ENCODE measurements at places on chromosomes 5 and 9. TPM values are rescaled to one million over a fixed set of nuclear protein-coding genes. Genes with fewer than 3 reads are reported as not detected.
A peak's percentile ranks its signal among the peaks of the same experiment; 100 is the strongest.

- DNase-seq = no peak
These were observed 709.2 kb upstream of the WWC1 start for GRCh38 chr5:167582283-167582682.

DNA sequence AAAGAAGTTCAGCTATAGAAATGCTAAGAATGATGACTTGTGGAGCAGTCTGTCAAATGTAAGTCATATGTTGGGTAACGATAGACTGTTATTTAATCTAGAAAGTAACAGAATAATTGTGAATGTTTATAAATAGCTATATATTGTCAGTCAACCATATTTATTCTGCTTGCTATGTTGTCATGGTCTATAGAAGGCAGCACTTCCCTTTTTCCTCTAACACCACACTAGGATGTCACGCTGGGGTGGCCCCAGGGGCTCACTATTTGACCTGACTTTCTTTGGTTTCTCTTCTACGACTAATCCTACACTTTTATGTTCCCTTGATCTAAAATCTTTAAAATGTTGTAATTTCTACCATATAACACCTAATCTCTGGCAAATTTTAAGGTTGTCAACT is 20.5 kb downstream of the ERAP2 start:
- DNase-seq = no peak

PCAT7 gene
- not detected for total RNA-seq

DNA sequence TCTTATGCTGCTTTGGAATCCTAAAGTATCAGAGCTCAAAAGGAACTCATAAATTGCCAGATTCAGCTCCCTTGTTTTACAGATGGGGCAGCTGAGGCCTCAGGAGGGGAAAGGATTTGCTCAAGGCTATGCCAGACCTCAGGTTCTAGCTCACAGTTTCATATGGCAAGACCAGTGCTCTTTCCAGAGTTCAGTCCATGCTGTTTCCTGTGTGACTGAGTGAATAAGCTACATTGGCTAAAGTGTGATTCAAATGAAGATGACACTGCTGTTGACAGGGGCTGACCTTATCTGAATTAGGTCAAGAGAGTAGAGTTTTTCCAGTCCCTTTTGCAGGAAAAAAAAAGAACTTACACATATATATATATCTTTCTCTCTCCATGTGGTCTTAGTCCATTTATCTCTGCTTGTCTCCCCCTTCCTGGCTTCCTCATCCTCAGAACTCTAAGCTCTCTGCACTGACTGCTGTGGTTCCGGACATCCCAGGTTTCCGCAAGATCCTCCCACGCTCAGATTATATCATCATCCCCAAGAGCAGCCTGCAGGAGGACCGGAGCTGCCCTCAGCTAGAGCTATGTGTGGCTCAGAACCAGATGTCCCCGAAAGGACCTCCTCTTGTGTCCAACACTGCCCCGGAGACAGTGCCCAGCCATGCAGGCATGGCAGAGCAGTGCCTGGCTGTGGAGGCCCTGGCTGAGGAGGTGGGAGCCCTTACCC is 9.3 kb downstream of the HMGXB3 start:
- DNase-seq = no peak

FAM153A gene
- 8.2 TPM for total RNA-seq

GRCh38 chr5:89580976-89581375 is 698.0 kb upstream of the MEF2C start:
- DNase-seq = no peak

DNA sequence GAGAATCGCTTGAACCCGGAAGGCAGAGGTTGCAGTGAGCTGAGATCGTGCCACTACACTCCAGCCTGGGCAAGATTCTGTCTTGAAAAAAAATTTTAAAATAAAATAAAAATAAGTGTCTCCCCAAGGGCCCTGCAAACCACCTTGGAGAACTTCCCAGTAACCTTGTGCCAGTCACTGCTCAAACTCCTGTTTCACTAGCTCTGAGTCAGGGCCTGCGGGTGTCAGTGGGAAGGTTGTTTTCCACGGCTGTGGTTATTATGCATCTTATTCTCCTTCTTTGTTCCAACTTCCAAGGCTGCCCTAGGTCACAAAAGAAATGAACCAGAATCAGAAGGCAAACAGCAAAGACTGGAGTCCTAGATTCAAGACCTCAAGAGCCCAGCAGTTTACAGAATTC is 246.7 kb downstream of the ADAMTSL1 start:
- DNase-seq = no peak

MARCOL gene
- not detected for total RNA-seq

- no peak for DNase-seq
These were observed 336.9 kb upstream of the DMAC1 start for GRCh38 chr9:8136477-8136876.

OSMR gene
- 23.6 TPM for total RNA-seq

ANKRD18B gene
- total RNA-seq = 21.3 TPM

- DNase-seq = no peak
These were observed 680 bp downstream of the GPX8 start for GRCh38 chr5:55160493-55161209.

- DNase-seq = no peak
These were observed 48.7 kb downstream of the CHD1 start for GRCh38 chr5:98880151-98880550.

DNA sequence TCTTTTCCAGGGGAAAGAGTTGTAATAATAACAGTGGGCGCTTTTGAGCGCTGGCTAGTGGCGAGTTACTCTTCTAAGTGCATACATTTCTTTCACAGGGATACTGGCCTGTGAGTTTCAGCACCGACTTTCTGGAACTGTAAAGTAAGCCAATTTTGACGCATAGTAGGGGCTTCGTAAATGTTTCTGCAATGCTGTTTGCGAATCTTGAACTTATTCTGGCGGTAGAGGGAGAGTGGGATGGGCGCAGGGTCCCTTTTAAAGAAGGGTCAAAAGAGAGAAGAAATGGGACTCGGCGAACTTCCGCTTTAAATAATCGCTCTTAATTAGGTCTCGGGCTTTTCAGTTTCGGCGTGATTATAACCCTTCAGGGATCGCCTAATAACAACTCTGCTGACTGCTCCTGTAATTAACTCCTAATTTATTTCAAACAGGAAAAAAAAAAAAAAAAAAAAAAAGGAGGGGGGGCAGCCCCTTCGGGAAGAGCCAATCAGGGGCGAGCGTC is 351 bp upstream of the MSX2 start:
- no peak for DNase-seq

- DNase-seq = no peak
These were observed 118.6 kb upstream of the IRX4 start for GRCh38 chr5:2001300-2001699.

PCDHB2 gene
- total RNA-seq = 4.0 TPM

- DNase-seq = no peak
These were observed 34.2 kb downstream of the FOXI1 start for GRCh38 chr5:170139786-170140335.

DNA sequence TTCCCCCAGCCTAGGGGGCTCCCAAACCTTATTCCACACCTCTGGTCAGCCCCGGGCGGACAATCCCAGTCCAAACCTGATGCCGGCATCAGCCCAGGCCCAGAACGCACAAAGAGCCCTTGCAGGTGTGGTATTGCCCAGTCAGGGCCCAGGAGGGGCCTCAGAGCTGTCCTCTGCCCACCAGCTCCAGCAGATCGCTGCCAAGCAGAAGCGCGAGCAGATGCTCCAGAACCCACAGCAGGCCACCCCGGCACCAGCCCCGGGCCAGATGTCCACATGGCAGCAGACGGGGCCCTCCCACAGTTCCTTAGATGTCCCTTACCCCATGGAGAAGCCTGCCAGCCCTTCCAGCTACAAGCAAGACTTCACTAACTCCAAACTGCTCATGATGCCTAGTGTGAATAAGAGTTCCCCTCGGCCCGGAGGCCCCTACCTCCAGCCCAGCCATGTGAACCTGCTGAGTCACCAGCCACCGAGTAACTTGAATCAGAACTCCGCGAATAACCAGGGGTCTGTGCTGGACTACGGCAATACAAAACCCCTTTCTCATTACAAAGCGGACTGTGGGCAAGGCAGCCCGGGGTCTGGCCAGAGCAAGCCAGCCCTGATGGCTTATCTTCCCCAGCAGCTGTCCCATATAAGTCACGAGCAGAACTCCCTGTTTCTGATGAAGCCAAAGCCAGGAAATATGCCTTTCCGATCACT is 27.6 kb upstream of the LTC4S start:
- DNase-seq = no peak

BTNL3 gene
- total RNA-seq = not detected

GRCh38 chr5:89604342-89604741 is 721.4 kb upstream of the MEF2C start:
- no peak for DNase-seq

PCDH12 gene
- 2.0 TPM for total RNA-seq

CORO2A gene
- total RNA-seq = 17.5 TPM

DNA sequence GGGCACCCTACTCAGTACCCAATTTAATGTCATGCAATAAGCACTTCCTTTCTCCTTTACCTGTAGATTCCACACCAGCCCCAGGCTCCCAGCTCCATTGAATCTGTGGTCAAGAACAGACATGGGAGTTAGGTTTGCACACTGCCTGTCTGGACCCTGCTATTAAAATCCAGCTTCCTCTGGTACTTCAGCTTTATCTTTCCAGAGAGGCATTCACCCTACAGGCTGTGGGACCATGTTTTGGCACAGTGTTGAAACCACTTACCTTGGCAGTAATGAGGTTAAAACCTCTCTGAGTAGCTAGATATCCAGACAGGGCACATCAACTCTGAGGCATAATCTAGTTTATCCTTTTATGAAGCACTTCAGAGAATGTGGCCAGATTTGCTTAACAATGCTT is 191.5 kb upstream of the PCSK5 start:
- no peak for DNase-seq

DNA sequence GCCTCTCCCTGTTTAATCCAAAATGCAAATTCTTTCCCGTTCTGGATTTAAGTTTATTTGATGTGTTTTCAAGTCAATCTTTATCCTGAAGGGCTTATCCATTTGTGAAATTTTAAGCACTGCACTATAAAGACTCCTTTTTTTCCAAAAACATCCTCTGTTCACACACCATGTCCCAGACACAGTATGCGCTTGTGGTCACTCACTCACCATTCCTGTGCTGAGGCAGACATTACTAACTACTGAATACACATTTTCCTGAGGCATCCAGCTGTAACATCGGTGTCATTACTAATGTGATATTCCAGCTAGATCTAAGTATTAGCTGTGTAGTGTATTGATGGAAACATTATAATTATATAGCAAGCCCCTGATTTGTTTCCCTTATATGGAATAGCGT is 298.4 kb downstream of the KCTD16 start:
- DNase-seq = no peak

IL31RA gene
- total RNA-seq = 0.89 TPM

TAF11L10 gene
- total RNA-seq = not detected

DNA sequence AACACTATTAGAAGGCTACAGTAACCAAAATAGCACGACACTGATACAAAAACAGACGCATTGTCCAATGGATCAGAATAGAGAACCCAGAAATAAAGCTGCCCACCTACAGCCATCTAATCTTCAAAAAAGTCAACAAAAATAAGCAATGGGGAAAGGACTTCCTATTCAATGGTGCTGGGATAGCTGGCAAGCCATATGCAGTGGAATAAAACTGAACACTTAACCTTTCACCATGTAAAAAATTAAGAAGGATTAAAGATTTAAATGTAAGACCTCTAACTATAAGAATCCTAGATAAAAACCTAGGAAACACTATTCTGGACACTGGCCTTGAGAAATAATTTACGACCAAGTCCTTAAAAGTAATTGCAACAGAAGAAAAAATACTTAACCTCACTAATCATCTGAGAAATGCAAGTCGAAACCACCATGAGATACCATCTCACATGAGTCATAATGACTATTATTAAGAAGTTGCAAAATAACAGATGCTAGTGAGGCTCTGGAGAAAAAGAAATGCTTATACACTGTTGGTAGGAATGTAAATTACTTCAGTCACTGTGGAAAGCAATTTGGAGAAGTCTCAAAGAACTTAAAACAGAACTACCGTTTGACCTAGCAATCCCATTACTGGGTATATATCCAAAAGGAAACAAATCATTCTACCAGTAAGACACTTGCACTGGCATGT is 203.3 kb upstream of the CDH9 start:
- DNase-seq = no peak

DNA sequence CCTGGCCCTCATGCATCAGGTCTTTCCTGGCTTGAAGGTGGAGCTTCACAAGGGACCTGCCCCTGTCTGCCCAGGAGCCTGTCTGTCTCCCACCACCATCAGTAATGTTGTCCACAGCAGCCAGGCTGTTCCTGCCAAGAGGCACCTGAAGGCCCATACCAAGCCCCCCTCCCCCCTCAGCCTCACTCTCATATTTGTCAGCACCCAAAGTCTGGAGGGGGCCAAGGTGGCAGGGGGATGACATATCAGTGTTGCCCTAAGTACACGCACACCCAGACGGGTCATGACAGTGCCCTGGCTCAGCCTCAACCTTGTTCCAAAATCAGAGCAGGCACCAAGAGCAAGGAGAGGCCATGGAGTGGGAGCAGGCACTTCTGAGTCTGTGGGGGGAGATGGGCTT is 27.2 kb upstream of the CYLC2 start:
- DNase-seq = no peak

MLANA gene
- 46.7 TPM for total RNA-seq

LCN12 gene
- total RNA-seq = not detected

DNA sequence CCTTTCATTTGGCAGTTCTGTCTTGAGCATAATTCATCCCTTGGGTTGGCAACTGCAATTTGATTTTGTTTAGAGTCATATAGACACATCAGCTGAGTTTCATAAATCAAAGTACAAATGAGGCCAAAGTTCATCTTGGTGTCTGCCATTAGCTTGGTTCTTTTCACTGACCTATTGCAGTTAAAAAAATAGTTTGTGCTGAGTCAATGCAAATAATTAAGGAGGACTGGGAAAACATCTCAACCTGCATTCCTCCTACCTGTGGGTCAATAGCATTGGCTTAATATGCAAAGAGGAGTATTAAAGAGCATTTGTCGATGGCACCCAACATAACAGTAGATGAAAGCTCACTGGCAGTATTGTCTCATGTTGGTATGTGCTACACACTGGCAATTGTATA is 1.6 kb downstream of the PKD2L2 start:
- DNase-seq = no peak

PCDHB13 gene
- 6.5 TPM for total RNA-seq

DNA sequence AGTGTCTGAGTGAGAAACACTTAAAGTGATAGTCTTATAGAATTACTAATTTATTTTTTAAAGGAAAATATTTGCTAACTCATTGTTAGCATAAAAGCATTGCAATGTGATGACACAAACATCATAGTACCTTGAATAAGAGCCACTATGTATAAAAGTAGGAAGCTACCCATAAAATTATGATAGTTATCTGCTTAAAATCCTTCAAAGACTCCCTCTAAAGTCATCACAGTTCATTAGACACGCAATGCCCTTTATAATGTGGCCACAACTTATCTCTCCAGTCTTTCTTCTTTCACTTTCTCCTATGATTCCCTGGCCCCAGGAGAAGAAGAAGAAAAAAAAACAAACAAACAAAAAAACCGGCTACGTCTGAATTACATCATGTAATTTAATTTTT is 1144.0 kb upstream of the NUDT12 start:
- no peak for DNase-seq

DNA sequence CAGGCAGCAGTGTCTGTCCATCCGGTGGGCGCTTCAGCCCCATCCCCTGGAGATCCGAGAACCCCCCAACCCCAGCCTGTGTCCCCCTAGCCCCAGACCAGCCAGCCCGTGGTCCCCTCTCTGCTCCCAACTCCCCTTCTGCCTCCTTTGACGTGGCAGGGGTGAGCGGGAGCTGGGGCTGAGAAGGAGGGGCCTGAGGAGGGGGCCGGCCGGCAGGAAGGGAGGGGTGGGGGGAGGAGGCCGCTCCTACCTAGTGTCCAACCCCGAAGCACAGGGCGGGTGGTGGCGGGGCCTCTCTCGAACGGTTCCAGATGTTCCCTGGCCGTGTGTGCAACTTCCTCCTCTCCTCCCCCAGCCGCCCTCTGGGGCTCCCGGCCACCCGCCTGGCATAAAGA is 31.0 kb downstream of the GOLGA2 start:
- DNase-seq = peak; percentile 94

All from suprapubic skin (tissue), 4 donors.